Right renal pelvis (tissue), 4 donors: ENCODE measurements at places on chromosomes 16 and 17. TPM values are rescaled to one million over a fixed set of nuclear protein-coding genes. Genes with fewer than 3 reads are reported as not detected.

DNA sequence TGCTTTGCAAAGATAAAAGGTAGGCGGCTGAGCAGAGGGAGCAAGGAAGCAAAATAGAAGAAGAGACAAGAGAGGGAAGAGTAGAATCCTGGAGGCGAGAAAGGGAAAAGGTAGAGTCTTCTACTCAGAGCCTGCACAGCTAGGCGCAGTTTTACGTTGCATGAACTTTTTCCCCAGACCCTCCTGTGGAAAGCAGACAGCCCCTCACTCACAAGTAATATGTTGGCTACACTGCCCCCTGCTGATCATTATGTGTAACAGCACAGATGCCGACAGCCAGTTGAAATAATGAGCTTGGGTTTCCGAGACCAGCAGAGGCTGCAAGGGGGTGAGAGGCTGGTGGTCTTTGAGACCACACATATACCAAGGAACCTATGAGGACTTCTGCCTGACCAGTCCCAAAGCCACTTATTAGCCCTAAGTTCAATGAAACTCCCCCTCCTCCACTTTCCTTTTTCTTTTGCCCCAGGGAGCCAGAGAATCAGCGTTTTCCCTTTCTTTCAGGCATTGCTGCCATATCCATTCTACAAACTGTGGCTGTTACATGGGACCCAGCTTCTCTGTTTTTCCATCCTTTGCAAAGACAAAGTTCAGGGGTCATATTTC, 22.5 kb upstream of the CMTR2 start:
- no peak for DNase-seq

DNA sequence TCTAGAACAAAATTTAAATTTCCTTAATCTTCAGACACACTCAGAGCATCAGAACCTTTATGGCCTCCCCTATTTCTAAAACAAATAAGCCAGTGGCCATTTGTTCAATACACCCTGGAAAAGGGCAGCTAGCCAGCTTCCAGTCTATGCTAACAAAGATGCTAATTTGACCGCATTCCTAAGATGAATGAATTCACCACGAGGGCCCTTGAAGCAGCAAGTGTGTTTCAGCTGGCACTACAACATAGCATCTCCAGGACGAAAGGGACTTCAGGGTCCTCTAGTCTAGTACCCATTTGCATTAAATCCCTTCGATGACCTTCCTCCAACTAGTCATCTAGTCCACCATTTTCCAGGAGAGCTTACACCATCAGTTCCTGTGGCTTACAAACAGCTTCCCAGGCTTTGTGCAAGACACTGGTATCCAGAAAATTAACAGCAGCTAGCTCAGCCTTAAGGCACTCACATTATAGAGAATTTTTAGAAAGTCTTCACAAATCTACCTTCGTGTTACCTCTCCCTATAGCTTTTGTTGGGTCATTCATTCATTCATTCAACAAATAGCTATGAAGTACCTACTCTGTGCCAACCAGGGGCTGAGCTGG, 10.9 kb downstream of the KRT37 start:
- no peak for DNase-seq

DNA sequence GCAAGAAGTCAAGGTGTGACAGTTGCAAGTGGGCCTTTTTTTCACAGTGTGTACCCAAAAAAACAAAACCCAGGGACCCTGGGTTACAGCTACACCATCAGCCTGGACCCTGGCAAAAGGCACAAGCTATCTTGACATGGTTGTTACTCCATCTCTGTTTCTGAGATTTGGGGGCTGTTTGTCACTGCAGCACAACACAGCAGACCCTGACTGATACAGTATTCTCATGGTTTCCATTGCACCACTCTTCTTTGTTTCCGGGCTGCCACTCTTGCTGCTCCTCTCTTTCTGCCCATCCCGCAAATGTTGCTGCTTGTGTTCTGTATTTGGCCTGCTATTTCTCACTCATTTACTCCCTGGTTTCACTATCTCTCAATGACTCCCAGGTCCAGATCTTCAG, 55.2 kb downstream of the C16orf78 start:
- DNase-seq: no peak

- DNase-seq: no peak
Measured at GRCh38 chr17:79693419-79693818, 37.3 kb upstream of the ENPP7 start.

DNA sequence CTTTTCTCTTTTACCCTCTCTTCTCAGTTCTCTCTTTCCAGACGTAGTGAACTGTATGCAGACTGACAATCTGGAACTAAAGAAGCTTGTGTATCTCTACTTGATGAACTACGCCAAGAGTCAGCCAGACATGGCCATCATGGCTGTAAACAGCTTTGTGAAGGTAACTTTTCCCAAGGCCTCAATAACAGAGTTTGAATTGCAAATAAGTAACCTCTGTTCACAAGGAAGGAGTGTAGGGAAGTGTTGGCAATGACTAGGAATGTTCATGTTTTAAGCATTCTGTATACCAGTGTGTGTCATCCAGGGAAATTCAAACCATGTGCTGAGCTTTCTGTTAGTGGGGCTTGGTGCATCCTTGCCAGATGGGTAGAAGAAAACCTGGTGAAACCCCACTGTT, 18.6 kb downstream of the AP2B1 start:
- no peak for DNase-seq

DNA sequence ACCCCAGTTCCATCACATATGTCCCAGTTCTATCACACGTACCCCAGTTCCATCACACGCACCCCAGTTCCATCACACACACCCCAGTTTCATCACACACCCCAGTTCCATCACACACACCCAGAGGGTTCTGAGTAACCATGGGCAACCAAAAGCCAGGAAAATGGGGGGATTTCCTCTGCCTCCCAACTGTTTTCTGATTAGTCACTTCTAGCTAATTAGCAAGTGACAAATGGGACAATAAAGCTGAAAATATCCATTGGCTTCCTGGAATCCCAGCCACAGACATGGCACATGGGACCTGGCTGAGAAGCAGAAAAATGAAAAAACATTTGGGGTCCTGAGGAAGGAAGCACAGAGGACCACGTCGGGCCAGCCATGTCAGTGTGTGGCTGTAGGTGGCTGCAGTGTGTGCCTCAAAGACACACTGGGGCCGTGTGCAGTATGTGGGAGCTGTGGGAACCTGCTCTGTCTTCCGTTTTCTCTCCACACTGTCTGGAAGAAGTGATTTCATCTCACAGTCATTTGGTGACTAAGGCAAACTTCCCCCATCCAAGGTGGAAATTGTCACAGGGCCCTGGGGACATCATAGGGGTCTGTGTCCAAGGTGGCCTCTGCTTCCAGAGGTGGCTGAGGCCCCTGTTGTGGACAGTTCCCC, 106.7 kb downstream of the CMIP start:
- no peak for DNase-seq

KRTAP4-4 gene
- polyA plus RNA-seq: not detected

TBC1D26 gene
- 0.66 TPM for polyA plus RNA-seq

KRTAP3-2 gene
- not detected for polyA plus RNA-seq
